ENCODE measurements at places on chromosomes 11 and 22. TPM values are rescaled to one million over a fixed set of nuclear protein-coding genes. Genes with fewer than 3 reads are reported as not detected.

LGR4 gene
- 59.3 TPM for total RNA-seq

KCNQ1 gene
- not detected for total RNA-seq

DNA sequence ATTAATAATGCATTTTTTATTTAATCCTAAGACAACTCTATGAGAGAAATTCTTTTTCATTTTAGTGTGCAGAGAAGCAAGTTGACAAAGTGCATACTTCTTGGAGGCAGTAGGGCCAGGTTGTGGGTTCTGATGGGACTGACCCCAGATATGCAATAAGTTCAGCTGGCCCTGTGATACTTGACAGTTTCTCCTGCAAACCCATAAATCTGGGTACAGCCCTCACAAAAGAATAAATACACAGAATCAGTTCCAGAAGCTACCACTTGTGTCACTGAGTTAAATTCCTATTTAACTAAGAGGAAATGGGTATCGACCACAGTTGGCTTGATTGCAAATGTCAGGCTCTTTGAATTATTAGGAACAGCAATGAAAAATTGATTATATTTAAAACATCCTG is 598.5 kb upstream of the API5 start:
- DNase-seq = no peak

DNA sequence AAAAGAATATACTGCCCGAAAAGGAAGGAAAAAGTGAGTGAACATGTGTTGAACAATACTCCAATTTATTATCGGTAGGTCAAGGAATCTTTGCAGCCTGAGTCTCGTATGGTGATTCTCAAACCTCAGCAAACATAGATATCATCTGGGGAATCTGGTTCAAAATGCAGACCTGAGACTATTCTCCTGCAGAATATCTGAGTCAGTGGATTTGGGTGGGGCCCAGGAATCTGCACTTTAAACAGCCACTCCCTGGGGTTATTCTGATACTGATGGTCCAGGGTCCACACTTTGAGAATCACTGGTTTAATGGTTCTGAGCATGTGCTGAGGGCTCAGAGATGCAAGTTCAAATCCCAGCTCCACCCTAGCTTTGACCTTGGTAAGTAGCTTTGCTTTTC is 53.6 kb upstream of the GRK3 start:
- no peak for DNase-seq

DNA sequence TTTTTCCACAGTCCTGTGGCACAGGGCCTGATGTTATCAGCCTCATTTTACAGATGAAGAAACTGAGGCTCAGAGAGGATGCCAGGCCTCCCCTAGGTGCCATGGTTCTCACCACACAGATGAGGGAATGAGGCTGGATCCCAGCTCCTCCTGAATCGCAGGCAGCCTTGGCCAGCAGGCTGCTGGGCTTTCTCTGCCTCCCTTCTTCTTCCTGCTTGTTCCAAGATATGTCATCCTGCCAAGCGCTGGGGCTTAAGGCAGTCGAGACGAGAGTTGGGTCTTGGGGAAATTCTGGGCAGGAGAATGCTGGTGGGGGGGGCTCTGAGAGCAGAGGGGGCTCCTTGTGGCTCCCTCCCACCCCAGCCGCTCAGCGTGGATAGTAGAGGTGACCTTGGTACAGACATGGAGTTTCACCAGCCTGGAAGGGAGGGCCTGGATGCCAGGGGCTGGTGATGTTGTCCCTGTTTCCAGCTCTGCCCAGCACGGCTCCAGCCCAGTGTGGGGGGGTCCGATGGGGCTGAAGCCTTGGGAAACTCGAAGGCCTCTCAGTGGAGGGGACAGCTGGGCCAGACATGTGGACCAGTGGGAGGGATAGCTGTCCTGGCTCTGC is 16.6 kb upstream of the MPPED1 start:
- DNase-seq = no peak

Measured in Daoy (cell line).